ENCODE measurements at places on chromosomes 3 and 15.
A peak's percentile ranks its signal among the peaks of the same experiment; 100 is the strongest.

- no peak for DNase-seq
These were observed 20.1 kb downstream of the KBTBD8 start for GRCh38 chr3:67018105-67018788.

DNA sequence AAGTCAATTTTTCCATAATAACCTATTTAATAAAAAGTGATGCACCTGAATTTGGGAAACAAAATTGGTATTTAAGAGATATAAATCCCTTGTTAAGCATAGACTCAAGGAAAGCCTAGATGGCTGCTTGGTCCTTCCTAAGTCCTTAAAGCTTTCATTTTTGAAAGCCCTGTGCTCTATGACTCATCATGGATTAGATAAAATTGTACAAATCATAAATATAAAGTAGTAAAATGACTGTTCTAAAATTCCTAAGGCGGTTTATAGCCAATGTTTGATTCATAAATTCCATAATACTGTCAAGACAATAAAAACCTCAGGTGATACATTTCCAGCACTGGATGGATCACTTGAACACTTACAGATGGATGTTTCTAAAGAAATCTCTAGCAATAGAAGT is 730.8 kb upstream of the EPHA6 start:
- DNase-seq = no peak

DNA sequence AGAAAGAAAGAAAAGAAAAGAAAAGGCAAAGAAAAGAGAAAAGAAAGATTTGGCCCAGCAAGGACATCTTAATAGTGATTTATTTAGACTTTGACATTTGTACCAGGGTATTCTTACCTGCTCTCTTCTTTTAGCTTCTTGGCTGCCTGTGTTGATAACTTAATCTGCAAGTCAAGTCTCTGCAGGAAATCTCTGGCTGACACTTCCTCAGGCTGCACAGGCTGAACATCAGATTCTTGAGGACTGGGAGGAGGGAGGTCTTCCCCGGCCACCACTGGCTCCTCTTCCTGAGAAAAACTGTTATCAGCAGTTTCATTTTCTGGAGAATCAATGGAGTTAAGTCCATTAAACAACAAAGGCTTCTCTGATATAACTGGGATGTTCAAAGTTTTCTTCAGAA is 12.8 kb downstream of the LYSMD2 start:
- peak; percentile 75 for DNase-seq

DNA sequence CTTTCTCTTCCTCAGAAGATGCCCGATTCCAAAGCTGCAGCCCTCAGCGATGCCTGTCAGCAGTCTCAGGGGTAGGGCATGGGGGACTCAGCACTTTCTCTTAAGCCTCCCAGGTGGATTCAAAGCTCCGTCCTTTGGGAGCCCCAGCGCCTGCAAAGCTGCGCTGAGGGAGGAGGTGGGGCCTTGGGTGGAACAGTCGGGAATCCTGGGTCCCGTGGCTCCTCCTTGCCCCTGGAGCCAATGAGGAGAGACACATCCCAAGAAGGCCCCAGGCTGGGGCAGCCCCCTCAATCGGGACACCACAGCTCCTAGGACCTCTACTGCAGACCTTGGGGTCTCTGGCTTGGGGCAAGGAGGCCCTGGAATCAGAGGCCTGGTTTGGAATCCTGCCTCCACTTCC is 227.5 kb upstream of the IGF1R start:
- no peak for DNase-seq

GRCh38 chr3:54633444-54634121 is 294.3 kb downstream of the LRTM1 start:
- DNase-seq = no peak

DNA sequence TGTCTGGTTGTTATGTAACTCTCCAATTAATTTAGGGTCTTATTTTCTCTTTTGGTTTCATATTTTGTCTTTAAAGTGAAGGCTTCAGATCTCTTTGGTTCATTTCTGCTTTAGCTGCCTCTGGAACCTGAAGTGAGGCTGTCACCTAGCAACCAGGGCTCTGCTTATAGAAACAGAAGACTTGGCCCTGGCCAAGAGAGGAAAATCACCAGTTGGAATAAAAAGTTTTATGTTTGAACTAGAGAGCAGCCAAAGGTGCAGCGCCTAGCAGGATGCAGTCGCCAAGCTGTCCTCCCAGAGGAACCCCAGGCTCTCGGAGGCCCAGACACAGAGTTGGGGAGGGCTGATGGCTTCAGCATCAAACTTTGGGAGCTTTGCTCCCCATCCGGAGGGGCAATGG is 41.1 kb downstream of the LYZL4 start:
- DNase-seq = peak; percentile 62

DNA sequence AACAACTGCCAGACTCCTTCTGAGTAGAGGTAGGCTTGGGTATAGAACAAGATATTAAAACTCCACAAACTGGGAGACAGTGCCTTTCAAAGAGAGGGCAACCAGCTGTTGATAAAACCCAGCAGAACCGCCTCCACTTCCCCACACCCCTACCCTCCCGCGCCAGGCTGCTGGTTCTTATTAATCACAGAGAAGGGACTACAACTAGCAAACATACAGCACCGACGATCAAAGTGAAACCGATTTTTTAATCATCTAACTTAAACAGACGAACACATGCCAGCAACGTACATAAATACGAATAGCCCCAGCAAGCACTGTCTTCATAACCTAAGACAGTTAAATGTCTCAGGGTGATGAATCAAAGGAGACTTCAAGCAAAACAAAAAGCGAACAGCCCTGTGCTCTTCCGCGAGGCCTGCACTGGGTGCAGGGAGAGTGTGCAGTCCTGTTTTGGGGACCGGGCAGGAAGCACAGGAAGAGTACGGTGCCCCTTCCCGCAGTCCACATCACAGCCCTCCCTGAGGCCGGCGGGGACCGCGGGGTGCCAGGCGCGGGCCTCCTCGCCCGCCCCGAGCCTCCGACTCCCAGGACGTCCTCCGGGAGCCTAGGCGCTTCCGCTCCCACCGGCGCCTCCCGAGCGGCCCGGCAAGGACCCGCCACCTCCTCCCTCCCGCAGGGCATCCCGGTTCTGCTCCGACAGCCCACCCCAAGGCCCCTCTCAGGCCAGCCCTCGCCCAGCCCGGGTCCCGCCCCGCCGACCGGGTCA is 75.1 kb upstream of the VGLL4 start:
- peak; percentile 72 for DNase-seq

DNA sequence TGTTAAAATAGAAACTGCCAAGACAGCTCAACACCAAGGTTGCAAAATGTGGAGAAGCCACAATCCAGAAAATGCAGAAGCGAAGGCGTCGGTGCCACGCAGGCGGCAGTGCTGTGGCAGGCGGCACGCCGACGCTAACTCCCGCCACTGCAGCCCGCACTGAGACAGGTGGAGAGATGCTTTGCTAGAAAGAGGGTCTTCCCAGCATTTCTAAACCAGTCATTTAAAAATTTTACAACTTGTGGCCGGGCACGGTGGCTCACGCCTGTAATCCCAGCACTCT is 23.2 kb downstream of the CYFIP1 start:
- DNase-seq = no peak

DNA sequence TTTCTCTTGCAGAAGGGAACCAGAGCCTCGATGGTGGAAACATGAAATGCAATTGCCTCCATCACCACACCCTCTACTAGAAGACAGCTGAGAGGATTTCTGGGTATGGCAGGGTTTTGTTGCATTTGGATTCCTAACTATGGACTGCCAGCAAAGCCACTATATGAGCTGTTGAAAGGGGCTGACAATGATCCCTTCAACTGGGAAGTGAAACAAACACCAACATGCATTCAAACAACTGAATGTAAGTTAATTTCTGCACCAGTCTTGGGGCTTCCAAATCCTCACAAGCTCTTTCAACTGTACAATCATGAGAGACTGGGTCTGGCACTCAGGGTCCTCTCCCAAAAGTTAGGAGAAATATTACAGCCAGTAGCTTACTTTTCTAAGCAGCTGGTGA is 116.7 kb upstream of the PLCL2 start:
- no peak for DNase-seq

- no peak for DNase-seq
These were observed 91.0 kb upstream of the RPL32 start for GRCh38 chr3:12932347-12932746.

DNA sequence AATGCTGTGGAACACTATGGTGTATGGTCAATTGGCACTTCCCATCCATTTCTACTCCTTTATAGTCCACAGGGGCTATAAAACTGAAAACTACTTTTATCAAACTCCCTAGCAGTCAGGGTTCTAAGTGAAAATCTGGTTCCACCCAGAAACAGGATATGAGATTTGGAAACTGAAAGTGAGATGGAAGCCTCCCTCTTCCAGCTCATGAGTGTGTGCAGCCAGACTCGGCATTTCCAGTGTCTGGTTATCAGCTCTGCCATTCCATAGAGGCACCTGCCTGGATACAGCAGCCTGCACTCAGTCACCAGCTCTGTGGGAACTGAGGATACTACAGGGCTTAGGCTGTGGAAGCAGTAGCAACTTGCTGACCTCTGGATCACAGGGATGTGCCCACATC is 14.7 kb upstream of the PLA2G4F start:
- no peak for DNase-seq

- no peak for DNase-seq
These were observed 99.6 kb downstream of the PGPEP1L start for GRCh38 chr15:98907927-98908471.

GRCh38 chr3:179177611-179178010 is 29.5 kb downstream of the PIK3CA start:
- DNase-seq = no peak

- no peak for DNase-seq
These were observed 7.3 kb downstream of the CCDC14 start for GRCh38 chr3:123953735-123954134.

DNA sequence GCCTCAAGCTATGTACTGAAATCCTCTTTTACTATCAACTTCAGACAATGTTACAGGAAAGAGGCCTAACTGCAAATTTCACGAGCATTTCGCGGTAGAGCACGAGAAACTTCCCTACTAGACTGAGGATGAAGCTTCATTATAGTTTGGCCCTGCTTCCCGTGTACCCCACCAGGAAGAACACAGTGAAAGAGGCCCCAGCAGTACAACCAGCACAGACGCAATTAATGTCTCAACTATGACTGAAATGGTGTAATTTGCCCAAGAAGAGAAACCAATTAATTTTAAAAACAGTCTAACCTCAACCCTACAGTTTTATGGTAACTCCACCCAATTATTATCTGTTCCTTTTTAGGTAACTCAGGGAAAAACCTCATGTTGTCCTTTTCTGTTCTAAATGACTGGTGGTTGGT is 12.1 kb downstream of the CHSY1 start:
- DNase-seq = no peak

GRCh38 chr3:108486941-108487340 is 23.5 kb downstream of the MYH15 start:
- DNase-seq = peak; percentile 68

DNA sequence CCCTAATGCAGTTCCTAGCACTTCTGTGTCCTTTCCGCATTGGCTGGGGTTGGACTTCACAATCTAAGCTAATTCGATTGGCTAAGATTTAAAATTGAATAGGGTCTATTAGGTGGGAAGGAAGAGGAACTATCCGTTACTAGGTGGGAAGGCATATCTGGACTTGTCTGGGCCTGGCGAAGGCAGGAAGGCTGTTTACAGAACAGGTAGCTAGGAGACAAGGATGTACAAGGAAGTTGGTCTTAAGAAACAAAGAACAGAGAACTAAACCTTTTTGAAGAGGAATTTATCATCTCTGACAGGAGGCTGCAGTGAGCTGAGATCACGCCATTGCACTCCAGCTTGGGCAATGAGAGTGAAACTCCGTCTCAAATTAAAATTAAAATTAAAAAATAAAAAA is 17.3 kb upstream of the ATG7 start:
- DNase-seq = no peak

DNA sequence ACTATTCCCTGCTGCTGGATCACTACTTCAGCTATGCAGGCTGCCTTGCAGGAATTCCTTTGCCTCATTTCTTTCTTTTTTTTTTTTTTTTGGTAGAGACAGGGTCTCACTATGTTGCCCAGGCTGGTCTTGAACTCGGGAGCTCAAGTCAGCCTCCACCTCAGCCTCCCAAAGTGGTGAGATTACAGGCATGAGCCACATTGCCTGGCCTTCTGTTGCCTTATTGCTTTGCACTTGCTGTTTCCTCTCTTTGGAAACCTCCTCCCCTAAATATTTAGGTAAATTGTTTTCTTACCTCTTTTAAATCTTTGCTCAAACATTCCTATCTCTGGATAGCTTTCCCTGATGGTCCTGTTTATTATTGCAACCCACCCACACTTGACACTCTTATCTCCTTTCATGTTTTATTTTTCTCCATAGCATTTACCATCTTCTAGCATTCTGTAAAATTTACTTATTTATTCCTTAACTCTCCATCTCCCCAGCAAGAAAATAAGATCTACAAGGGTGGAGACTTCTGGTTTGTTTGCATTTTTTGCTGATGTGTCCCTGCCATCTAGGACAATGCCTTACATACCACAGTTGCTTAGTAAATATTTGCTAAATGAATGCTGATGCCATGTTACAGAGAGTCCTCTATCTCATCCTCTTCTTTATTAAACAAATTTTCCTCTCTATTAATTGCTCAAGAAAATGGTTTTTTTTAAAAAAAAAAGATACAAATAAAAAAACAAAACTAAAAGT is 134.8 kb downstream of the P2RY1 start:
- no peak for DNase-seq

GRCh38 chr3:119365418-119365817 is 71.2 kb downstream of the ARHGAP31 start:
- no peak for DNase-seq

DNA sequence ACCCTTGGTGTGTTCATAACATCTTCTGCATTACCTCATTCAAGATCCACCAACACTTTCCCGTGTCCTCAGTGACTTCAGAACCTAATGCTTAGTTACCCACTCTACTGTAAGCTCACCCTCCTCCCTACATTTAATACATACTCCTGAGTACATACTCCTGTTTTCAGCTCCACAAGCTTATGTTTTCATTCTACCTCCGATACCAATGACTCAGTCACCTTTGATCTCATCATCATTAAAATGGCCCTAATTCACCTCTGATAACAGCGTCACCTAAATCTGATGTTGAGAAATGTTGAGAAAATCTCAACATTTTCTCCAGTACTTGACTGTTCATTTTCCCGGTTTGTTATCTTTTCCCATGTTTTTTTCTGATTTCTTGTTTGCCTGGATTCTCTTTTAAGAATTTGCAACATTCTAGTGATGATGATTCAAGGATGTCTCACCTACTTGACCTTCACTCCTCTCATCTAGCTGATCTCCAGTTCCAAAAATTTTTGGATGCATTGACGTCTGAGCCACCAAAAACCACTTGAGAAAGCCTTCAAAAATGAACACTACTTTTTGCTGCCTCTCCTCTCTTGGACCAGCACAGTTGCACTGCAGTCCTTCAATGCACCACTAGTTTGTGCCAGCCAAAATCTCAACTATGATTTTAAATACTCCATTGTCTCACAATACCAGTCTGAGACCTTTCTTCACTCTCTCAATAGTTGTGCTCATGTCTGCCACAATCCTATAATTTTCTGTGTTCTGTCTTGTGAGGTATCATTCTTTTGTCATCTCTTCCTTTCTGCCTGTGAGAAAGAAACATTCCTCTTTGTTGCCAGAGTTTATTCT is 220.7 kb upstream of the SEMA6D start:
- no peak for DNase-seq
